ENCODE measurements at places on chromosomes 2 and 18.
A peak's percentile ranks its signal among the peaks of the same experiment; 100 is the strongest.

- no peak for DNase-seq
These were observed 103.5 kb upstream of the CTDP1 start for GRCh38 chr18:79575891-79576685.

DNA sequence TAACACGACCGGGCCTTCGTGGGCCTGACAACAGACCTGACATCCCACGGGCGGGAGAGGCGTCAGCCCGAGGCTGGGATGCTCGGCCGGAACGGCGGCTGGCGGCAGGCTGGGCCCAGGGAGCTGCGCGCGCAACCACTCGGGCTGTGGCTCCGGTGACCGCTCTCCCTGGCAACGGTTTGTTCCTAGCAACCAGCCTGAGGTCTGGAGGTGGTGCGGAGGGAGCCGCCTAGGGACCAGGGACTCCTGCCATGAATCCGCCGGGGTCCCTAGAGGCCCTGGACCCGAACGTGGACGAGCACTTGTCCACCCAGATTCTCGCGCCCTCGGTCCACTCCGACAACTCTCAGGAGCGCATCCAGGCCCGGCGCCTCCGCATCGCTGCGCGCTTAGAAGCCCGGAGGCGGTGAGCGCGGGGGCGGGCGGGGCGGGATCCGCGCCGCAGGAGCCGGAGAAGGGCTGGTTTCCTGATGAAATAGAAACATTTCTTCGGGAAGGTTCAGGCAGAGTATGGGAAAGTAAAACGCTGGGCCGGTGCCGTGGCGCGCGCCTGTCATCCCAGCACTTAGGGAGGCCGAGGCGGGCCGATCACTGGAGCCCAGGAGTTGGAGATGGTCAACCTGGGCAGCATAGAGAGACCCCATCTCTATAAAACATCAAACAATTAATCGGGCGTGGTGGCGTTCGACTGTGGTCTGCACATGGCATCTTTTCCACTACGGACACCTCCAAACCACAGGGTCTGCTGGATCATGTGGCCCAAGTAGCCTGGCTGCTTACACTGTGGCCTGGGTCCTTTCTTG lies at the start of gene DRC1:
TSS of gene DRC1 (plus strand) at position 182 of the 803 bp plus-strand sequence. CDS start at position 252, 70 bp downstream.
- no peak for DNase-seq

DNA sequence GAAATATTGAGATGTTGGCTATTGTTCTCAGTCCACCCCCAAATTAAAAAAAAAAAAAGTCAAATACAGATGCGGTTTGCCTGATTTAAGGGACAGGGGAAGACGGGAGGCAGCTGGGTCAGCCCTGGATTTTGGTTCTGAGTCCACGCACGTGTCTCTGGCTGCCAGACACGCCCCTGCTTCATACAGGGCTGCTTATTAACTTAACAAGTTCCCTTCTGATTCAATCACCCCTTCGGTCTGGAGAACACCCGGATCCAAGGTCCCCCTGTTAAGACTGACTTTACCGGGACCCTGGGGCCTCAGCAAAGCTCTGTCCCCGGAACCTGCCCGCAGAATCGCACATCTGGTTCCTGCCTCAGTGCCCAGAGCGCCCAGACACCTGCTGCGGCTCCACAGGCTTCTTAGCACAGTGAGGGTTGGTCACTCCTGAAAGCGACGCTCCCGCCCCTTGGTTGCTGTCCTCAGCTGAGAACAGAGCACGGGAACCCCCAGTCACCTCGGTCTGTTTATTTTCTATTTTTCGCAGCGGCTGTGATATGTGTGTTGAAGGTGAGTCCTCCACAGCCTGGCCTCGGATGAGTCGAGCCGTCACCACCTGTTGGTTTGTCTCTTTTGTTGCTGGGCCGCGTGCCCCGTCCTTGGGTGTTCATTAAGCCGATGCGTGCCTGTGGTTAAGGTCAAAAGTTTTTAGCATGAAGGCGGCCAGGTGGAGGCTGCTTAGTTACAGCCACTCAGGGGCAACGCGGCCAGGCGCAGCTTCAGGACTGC lies 57.2 kb downstream of the RTP5 start:
- DNase-seq = no peak

- DNase-seq = no peak
These were observed 228.7 kb downstream of the HAUS1 start for GRCh38 chr18:46332921-46333341.

DNA sequence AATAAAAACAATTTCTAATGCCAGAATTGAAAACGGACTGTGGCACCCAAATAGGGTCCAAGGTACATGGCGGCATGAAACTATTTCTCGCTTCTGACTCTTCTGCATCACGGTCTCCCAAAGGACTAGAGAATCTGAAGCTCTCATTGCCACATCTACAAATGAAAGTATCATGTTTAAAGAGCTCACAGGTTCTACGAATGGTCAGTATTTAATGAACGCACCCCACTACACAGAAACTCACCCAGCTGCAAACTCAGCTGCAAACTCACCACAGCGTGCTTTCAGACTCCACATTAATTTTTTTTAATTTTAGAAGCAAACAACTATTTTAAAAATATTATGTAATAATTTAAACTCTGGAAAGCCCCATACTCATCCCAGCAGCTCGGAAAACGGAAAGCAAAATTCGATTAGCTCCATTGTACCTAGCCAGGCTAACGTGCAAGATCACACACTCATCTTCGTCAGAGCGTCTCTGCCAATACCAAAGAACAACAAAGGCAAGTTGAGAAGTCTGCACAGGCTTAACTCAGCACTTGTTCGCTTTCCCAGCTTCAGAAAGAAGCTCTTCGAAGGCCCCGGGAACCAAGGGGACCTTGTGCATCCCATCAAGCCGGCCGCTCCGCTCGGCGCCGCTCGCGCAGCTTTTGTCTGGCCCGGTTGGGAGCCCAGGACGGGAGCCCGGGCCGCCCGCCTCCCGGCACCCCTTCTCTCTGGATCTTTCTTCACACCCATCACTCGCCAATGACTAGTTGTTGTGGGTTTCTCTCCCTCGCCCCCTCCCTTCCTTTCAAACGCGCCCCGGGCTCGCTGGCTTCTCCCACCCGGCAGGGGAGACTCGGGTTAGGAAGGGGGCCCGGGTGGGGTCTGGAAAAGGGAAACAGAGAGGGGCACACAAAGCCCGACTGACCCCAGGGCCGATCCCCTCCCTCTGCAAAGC lies 785 bp downstream of the CLASP1 start:
- peak; percentile 31 for DNase-seq

DNA sequence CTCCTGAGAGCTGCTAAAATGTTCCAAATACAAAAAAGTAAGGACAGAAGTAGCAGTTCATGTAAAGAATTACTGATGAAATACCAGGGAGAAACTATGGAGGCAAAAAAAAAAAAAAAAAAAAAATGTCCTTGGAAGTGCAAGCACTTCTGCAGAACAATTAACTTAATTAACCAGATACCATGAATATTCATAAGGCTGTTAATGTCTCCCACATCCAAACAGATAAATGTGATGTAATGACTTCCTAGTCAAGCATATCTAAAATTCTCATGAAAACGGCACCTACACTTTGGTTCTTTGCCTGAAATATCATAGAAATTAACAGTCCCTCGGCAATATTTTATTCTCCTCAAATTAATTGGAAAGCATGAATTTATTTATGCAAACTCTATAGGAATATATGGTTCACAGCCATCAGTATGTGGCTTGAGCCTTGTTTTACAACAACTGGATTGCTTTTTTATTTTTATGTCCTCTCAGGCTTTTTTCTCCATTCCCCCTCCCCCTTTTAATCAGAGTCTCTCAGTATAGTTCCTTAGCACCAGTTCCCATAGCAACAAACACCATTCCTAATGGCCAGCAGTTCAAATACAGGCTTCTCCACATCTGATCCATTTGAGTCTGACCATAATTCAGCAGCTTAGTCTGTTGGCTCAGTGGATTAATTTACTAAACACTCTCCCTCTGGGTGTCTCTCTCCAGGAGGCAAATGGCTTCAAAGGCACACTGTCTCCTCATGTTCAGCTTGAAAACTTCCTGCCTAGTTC lies 97.1 kb downstream of the ITGA4 start:
- DNase-seq = no peak

DNA sequence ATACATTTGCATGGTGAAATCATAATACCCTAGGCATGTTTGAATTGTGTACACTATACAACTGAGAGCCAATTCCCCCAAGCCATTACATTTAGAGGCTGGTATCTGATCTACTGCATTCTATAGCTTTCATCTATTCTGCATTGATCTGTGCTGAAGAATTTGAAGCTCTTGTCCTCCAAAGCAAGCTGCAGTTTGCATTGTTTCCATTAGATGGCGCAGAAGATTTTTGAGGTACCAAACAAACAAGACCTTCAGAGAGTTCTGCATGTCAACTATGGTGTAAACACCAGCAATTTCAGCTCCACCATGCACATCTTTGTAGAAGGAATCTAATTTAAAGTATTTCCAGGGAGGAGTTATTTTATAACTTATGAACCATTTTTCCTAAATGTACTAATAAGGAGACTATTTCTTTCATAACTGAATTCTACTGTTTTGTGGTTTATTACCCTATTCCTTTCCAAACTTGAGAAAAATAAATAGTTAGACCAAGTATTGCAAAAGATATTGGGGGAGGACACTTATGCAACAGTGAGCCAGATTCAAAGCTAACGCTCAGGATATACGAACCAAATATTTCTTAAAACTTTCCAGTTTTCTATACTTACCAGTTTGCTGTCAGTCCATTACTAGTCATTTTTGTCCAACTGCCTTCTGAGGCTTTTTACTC lies 761.8 kb upstream of the ACVR2A start:
- DNase-seq = peak; percentile 48

- no peak for DNase-seq
These were observed 376.4 kb downstream of the ZEB2 start for GRCh38 chr2:144143294-144144151.

DNA sequence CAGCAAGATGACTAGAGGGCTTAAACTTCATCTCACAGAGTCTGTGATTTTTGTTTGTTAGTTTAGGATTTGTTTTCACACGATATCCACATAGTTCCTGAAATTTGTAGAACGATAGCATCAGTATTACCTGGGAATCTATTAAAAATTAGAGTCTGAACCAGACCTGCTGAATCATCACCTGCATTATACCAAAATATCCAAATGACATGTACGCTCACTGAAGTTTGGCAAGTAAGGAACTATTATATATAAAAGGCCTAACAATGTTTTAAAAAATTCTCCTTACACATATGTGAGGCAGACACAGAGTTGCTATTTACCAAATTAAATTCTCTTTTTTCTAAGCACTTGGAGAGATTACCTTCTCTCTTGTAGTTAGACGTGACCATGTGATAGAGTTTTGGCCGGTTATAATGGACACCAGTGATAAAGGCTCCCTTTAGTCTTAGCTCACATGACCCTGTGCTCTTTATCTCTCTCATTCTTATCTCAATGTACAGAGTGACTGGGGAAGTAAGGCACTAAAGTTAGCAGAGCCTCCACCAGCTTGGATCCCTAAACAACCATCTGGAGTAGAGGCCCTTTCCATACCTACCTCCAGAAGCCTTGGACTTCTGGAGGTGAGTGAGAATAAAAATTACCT lies 363.1 kb downstream of the DSC3 start:
- no peak for DNase-seq

DNA sequence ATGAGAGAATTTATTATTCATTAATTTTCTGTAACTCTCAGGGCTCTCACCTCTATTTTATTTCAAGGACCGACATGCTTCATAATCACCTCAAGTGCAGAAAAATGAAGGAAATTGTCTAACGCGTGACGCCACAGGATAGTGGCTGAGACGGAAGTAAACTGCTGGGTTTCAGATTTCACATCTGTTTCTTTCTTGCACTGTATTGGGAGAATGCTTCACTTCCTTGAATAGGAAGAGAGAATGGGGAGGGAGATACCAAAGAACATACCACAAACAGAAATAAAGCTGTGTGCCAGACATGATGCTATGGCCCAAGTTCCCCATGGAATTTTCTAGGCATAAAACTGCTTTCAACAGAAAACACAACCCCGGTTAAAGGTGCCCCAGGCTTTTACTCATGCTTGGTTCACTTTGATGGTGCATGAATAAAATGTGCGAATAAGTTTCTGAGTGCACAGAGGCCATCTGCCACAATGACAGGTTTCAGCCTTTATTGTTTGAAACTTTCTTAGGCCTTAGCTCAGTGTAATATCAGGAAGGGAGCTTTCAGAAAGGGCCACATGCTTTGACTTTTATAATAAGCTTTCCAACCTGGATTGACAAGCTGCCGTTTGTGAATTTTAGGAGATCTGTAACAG lies 1116.4 kb downstream of the SOCS6 start:
- DNase-seq = no peak

DNA sequence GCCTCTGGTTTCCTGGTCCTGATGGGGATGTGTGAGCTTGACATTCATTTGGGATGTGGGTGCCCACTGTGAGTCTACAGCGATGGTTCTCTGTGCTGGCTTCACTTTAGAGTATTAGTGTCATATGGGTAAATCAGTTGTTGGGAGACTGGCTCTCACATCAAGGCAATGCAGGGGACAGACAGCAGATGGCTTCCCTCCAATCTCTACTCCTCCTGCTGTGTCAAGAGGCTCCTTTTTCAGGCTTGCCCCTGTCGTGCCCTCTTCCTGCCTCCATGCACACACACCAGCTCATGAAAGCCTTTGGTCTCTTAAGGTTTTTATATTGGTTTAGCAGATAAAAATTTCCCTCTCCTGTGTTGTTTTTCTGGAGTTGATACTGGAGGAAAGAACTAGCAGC lies 315.6 kb downstream of the RDH14 start:
- DNase-seq = no peak

GRCh38 chr2:203451689-203452088 lies 83.4 kb downstream of the RAPH1 start:
- no peak for DNase-seq

GRCh38 chr2:71792926-71793761 lies 339.8 kb downstream of the DYSF start:
- DNase-seq = no peak

DNA sequence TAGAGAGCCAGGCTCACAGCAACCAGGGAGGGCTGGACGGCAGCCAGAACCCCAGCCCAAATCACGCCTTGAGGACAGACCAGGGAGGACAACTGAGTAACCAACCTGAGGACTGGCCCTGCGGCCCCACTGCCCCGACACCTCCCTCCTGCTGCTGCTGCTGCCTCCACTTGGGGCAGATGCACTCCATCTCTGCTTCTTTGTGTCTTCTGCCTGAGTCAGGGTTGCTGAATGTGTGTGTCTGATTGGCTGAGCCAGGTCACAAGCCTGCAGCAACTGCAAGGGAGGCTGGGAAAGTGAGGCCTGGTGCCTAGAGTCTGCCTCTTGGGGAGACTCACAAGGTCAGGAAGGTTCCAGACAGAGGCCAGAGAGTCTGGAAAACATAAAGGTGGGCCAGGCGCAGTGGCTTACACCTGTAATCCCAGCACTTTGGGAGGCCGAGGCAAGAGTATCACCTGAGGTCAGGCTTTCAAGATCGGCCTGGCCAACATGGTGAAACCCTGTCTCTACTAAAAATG lies 83.4 kb downstream of the ZFP36L2 start:
- no peak for DNase-seq

GRCh38 chr2:63591566-63592175 lies 2.9 kb downstream of the MDH1 start:
- no peak for DNase-seq

GRCh38 chr2:19484736-19485135 lies 126.3 kb upstream of the OSR1 start:
- no peak for DNase-seq

GRCh38 chr2:222000326-222000725 lies 298.5 kb downstream of the PAX3 start:
- no peak for DNase-seq
